ENCODE measurements at places on chromosomes 12 and 14. TPM values are rescaled to one million over a fixed set of nuclear protein-coding genes. Genes with fewer than 3 reads are reported as not detected.
A peak's percentile ranks its signal among the peaks of the same experiment; 100 is the strongest.

DNA sequence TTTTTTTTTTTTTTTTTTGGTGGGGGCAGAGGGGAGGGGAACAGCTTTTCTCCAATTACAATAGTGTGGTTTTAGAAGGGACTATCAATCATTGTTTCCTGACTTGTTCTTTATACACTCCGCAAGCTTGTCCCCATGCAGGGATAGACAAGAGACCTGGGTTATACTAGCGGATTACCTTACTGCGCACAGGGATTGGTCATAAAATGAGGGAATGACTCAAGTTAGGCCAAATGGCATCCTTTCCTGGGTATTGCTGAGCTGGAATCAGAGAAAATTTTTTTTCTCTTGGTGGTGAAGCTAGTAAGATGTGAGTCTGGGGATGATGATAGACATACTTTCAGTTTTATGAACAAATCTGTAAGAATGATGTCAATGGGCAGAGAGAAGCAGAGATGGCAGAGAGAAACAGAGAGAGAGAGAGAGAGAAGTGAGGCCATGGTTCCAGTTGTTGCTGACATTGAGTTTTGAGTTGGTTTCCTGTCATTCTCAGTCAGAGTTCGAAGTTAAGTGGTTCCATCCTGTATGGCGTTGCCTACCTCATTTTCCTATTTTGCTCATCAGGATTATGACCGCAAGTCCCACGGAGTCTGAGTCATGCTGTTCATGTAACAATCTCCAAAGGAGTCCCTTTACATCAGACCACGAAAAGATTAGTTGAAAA lies 59.1 kb upstream of the OTOGL start:
- H3K4me1 ChIP-seq: no peaks in the 10 kb centered on the region
- H3K36me3 ChIP-seq: no peaks in the 10 kb centered on the region
- DNase-seq: no peak
- H3K27me3 ChIP-seq: no peaks in the 10 kb centered on the region
- no peak overlapping the region for H3K4me3 ChIP-seq

GRCh38 chr12:72011374-72011773 lies 72.7 kb downstream of the TPH2 start:
- no peak for DNase-seq
- no peak overlapping the region for H3K27ac ChIP-seq
- H3K4me1 ChIP-seq: no peaks in the 10 kb centered on the region
- H3K36me3 ChIP-seq: no peaks in the 10 kb centered on the region
- H3K4me3 ChIP-seq: no peak overlapping the region

DNA sequence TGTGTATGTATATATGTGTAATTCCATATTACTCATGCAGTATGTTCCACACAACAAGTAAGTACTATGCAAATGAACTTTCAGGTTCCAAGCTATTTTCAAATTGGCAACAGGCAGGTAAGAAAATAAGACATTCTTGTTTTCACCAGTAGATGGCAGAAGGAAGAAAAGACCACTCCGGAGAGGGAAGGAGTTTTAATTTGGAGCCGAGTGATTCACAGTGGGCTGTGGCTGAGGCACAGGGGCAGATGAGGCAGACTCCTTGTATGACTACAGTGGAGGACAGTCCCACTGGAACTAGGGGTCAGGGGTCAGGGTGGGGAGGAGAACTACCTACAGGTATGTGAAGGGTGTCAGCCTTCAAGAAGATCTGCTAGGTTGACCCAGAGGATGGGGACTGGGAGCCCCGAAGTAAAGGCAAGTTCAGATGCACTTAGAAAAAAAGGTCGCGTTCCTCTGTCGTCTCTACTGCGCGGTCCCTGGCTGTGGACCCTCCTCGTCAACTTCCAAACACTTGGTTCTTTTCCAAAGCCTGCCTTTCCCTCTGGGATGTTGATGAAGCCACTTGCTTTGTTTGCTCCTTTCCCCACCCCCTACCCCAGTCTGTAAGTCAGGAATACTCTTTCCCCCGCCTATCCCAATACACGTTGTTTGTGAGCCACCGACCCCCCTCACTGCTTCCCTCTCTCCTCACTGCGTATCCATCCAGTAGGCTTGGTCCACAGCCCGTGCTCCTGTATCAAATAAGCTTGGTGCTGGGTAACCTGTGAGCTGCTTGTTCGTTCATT lies 24.1 kb downstream of the DDX47 start:
- no peaks in the 10 kb centered on the region for H3K27me3 ChIP-seq
- DNase-seq: peak; percentile 45
- H3K36me3 ChIP-seq: peaks cover 5% of the 10 kb centered on the region
- H3K27ac ChIP-seq: no peak overlapping the region
- peaks cover 18% of the 10 kb centered on the region for H3K4me1 ChIP-seq

DNA sequence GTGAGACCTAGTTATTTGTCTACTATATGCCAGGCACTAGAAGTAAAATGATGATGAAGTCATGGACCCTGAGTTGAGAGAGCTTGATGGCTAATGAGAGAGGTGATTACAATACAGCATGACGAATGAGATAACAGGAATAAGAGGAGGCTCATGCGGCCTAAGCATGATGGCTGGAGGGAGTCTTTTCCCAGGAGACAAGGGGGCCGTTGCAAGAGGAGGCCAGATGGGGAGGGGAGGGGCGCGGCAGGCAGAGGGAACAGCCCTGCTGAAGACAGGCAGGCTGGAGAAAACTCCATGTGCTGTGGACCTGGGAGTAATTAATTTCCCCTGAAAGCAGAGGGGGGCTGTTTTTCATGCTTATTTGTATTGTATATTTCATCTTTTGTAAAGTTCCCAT lies 144.7 kb upstream of the RFLNA start:
- no peaks in the 10 kb centered on the region for H3K4me1 ChIP-seq
- H3K36me3 ChIP-seq: no peaks in the 10 kb centered on the region
- H3K4me3 ChIP-seq: no peak overlapping the region
- DNase-seq: no peak
- H3K27me3 ChIP-seq: no peaks in the 10 kb centered on the region

GRCh38 chr14:22492622-22493542 lies 96.1 kb downstream of the DAD1 start:
- peak overlapping the region; percentile 67 for H3K27ac ChIP-seq
- DNase-seq: no peak
- H3K27me3 ChIP-seq: no peaks in the 10 kb centered on the region

The ASCL1 gene
- not detected for polyA plus RNA-seq

- H3K27me3 ChIP-seq: no peaks in the 10 kb centered on the region
- H3K27ac ChIP-seq: no peak overlapping the region
- H3K4me1 ChIP-seq: peaks cover 7% of the 10 kb centered on the region
- no peak overlapping the region for H3K4me3 ChIP-seq
- DNase-seq: no peak
Measured at GRCh38 chr14:71694591-71695530, 237.4 kb upstream of the RGS6 start.

The CLEC2A gene
- polyA plus RNA-seq: not detected

DNA sequence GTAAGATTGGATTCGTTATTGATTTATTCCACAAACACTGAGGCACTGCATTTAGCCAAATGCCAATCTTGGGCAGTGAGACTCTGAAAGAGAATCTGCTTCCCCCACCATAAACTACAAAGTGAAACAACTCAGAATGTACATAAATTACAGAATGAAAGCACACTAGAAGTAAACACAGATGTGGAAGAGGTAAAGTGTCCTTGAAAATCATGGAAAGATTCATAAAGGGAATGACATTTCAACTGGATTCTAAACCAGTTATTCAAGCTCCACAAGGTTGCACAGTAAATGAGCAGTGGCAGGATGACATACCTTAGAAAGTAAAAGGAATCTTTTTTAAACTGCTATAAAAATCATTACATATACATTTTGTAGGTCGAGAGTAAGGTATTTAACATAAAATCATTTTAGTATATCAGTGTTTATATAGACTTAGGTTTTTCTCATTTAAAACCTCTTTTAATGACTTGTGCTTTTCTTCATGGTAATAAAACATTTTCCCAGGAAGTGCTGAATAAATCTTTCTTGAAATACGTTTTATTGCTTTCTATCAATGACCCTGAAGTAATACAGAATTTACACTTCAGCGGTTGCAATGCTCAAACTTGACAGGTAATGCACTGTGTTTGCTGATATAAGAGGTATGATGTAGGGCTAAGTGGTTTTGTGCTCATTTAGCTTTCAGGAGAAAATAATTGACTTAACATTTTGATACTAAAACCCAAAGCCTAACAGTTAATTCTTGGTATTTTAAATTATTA lies 270.6 kb downstream of the NAV3 start:
- H3K36me3 ChIP-seq: no peaks in the 10 kb centered on the region
- H3K4me3 ChIP-seq: no peak overlapping the region
- H3K4me1 ChIP-seq: no peaks in the 10 kb centered on the region
- no peak for DNase-seq

DNA sequence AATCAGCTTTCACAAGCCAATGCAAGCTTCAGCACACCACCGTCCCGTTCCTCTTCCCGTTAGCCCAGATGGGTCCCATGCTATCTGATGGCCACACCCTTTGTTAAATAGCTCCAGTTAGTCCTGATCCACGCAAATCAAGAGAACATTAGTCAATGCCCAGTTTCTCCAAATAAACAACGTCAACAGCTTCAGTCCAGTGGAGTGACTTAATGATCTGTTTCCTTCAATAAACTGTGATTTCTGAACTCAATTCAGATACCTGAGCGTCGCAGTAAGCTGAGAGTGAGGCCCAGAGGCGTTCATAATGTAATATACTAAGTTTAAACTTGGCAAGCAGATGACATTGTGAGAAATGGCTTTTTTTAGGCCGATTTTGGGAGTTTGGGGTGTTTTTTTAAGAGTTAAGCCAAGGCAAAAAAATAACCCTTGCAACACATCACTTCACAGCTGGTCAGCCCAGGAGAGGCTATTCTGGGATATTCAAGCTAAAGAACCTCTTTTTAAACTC lies 112.3 kb downstream of the ZFP36L1 start:
- no peaks in the 10 kb centered on the region for H3K27me3 ChIP-seq
- H3K27ac ChIP-seq: no peak overlapping the region
- peaks cover 50% of the 10 kb centered on the region for H3K4me1 ChIP-seq
- no peaks in the 10 kb centered on the region for H3K36me3 ChIP-seq
- DNase-seq: no peak

DNA sequence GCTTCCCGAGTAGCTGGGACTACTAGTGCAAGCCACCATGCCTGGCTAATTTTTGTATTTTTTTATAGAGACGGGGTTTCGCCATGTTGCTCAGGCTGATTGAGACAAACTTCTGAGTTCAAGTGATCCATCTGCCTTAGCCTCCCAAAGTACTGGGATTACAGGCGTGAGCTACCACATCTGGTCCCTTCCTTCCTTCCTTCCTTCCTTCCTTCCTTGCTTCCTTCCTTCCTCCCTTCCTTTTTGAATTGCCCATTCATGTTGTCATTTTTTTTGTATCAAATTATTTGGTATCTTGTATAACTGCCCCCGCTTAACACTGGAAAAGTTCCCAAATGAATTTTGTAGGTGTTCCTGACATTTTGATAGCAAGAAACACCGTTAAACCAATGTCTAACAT lies 11.7 kb downstream of the RAD9B start:
- DNase-seq: no peak
- no peak overlapping the region for H3K4me3 ChIP-seq
- H3K36me3 ChIP-seq: no peaks in the 10 kb centered on the region
- H3K27ac ChIP-seq: no peak overlapping the region
- H3K27me3 ChIP-seq: no peaks in the 10 kb centered on the region

DNA sequence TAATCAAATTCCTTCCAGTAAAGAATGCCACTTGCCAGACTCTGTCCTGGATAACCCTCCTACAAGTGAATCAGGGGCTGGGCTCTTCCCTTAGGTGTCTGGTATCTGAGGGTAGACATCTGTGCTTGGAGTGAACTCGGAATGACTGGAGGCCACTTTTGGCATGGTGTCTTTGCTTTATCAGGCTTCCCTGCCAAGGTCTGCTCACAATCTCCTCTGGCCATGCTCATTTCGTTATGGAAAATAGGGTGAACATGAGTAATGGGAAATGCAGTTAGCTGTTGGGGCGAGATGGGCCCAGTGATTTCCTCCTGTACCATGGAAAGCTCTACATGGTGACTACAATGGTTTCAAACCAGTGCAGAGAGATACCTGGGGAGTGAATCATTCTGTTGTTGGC lies 212.9 kb downstream of the NRXN3 start:
- H3K27ac ChIP-seq: no peak overlapping the region
- no peaks in the 10 kb centered on the region for H3K4me1 ChIP-seq
- H3K27me3 ChIP-seq: no peaks in the 10 kb centered on the region

The STXBP6 gene
- polyA plus RNA-seq: not detected

DNA sequence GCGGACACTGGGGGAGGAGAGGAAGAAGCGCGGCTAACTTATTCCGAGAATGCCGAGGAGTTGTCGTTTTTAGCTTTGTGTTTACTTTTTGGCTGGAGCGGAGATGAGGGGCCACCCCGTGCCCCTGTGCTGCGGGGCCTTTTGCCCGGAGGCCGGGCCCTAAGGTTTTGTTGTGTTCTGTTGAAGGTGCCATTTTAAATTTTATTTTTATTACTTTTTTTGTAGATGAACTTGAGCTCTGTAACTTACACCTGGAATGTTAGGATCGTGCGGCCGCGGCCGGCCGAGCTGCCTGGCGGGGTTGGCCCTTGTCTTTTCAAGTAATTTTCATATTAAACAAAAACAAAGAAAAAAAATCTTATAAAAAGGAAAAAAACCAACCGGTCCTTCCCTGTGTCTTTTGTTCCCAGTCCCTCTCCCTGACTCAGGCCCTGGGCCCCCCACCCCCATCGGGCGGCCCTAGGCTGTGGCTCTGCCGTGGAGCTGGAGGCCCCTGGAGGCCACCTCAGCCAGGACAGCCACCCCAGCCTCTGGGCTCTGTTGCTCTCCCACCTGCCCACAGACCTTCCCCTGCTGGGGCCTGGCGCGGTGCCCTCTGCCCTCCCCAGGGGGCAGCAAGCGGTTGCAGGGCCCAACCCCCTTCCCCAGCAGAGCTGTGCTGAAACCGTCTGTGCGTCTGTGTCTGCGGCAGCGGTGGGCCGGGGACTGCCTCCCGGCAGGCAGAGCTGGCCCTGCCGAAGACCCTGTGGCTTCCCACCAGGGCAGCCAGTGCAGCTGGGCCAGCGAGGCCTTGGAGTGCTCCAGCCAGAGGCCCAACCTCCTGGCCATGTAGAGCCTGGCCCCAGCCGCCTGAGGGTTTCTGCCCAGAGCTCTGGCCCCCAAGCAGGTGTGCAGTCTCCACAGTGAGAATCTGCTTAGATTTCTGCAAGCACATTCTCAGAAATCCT lies 4.0 kb upstream of the CRIP2 start:
- DNase-seq: no peak
- H3K27me3 ChIP-seq: no peaks in the 10 kb centered on the region
- peaks cover 19% of the 10 kb centered on the region for H3K4me1 ChIP-seq

GRCh38 chr14:21169573-21169972 lies 13.7 kb upstream of the OR5AU1 start:
- no peak overlapping the region for H3K4me3 ChIP-seq
- no peak overlapping the region for H3K27ac ChIP-seq
- H3K36me3 ChIP-seq: no peaks in the 10 kb centered on the region
- DNase-seq: no peak
- no peaks in the 10 kb centered on the region for H3K4me1 ChIP-seq

DNA sequence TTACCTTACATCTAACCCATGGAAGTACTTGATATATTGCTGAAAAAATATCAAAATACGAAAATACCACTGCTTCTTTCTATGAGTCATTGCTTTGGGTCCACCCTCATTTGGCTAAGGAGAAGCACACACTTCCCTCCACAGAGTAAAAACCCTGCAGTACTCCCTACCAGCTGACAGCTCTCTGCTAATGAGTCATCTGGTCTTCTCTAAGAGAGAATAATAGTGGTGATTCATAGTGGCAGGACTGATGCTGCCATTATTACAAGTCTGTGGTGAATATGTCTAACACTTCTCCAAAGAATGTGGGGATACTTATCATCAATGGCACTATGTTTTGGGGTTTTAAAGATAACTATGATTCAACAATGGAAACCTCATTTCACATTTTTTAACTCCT lies 90.7 kb downstream of the PPFIA2 start:
- H3K4me1 ChIP-seq: no peaks in the 10 kb centered on the region
- H3K36me3 ChIP-seq: no peaks in the 10 kb centered on the region
- no peak overlapping the region for H3K27ac ChIP-seq
- no peaks in the 10 kb centered on the region for H3K27me3 ChIP-seq

Data from CD4-positive, alpha-beta memory T cell (primary cell).